ENCODE measurements at places on chromosomes 12 and 14.

DNA sequence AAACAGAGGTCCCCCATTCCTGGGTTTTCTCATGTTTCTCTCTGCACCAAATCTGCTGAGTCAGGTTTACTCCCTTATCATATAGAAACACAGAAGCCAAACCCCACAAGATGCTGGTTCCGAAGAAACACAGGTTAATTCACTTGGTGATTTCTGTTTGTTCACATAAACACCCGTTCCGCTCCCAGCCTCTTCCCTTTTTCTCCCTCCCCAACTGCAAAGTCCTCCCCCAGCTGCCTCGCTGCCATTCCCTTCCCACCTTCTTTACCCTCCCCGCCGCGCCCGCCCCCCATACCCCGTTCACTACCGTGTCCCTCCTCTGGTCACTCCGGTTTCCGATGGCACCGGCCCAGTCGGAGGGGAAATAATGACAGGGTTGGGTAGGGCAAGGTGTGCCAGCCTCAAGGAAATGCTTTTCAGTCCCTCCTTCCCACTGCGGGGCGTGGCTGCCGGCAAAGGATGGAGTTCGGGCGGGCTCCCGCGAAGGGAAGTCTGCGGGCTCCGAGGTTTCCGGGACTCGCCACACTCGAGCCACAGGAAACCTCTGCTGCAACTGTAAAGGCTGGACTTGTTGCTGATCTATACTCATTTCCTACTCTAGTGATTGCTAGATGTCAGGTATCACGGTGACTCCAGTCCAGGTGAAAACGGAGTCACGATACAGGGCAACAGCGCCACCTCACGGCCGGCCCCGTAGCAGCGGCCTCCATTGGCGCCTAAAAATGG is at the start of gene STYK1:
STYK1 (minus strand) TSS at position 394 of the 726 bp plus-strand sequence. CDS start 39,434 bp downstream, outside the sequence.
- peak; percentile 57 for DNase-seq

- DNase-seq: peak; percentile 9
Observed at GRCh38 chr12:62260733-62261683, 804 bp downstream of the USP15 start.

- no peak for DNase-seq
Observed at GRCh38 chr12:50268482-50268881, 14.8 kb downstream of the LIMA1 start.

DNA sequence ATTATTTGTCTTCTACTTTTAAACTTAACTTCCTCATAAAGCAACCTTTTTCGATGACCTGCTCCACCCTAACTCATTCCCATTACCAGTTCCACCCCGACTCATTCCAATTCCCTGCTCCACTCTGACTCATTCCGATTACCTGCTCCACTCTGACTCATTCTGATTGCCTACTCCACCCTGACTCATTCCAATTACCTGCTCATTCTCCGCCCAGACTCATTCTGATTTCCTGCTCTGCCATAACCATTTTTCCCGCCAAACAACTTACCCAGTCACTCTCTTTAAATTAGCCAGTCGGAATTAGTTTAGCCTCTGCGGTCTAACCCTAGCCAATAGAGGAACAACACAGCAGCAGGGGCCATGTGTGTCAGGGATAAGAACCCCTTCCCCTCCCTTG is 249.1 kb downstream of the DPY19L2 start:
- DNase-seq: no peak

GRCh38 chr14:43165651-43166050 is 1341.4 kb downstream of the FSCB start:
- no peak for DNase-seq

GRCh38 chr14:88584451-88584850 is 21.6 kb downstream of the ZC3H14 start:
- DNase-seq: no peak

DNA sequence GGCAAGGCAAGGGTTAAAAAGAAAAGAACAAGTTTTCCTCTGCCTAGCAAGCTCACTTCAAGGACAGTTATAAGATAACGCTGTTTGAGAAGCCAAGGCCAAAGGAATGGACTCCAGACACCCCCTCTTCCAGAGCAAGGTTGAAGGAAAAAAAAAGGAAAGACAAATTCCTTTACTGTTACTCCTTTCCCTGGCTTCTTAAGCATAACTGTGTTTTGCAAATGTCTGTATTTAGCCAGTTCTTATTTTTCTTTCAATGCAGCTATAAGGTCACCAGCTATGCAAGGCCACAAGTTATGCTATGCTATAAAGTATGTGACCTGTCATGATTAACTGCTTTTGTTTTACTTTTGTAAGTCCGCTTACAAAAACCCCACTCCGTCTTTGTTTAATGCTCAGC is 26.6 kb downstream of the ZNF410 start:
- DNase-seq: no peak

GRCh38 chr12:92863251-92863650 is 65.8 kb downstream of the EEA1 start:
- no peak for DNase-seq

- DNase-seq: no peak
Observed at GRCh38 chr14:100783630-100784370, 42.1 kb upstream of the MEG3 start.

DNA sequence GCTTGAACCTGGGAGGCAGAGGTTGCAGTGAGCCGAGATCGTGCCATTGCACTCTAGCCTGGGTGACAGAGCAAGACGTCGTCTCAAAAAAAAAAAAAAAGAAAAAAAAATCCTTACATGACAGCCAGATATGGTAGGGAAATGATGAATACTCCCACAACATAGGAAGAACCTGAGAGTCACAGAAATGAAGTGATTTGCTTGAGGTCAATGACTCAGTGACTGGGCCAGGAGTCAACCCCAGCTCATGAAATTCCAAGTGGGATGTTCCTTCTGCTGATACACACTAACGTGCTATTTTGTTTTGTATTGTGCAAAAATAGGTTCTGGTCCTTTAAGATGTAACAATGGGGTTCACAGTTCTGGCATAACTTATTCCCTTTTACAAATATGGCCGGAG is 9.0 kb downstream of the RHOF start:
- no peak for DNase-seq

DNA sequence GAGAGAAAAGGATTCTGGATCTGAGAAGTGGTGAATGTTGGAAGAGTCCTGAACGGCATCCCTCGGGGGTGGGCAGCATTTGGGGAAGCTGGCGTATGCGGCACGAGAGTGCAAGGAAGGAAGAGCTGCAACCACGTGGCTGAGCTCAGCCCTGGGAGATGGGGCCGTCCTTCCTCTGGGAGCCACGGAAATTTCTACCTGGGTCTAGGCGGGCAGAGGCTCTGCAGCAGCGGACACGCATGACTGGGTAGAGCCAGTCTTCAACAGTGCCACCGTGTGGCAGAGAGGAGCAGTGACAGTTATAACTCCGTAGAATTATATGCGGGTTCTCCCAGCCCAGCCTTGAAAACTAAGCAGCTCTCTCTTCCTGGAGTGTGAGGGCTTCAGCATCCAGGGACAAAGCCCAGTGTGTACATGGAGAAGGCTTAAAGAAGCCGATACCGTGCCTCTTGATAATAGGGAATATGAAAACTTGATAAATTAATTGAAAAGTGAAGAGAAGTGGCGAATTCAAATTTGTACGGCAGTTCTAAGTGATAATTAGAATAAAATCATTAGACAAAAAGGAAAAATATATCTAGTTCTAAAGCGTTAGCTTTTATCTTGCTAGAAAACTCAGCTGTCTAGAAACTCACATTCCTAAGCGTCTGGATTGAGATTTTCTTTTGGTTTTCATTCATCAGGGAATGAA is 82.9 kb upstream of the STXBP6 start:
- DNase-seq: peak; percentile 7

GRCh38 chr14:73235531-73236155 is 1.7 kb upstream of the PAPLN start:
- no peak for DNase-seq
